NCI-H69 (cell line): ENCODE measurements at places on chromosomes 12 and 14.

DNA sequence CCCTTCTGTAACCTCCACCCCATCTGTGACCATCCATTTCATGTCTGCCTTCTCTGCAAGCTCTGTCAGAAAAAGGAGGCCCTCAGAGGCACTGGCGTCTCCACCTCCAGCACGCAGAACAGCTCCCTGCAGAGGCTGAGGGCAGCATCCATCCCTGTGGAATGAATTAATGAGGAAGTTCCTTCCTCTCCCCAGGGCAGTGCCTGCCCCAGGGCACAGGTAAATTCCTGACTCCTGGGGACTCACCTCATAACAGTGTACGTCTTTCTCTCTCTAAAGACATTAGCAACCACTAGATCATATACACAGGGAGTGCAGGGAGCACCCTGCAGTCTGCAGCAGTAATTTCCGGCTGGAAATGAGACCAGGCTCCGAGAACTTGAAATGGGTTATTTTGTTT is 155.0 kb upstream of the TMEM132C start:
- peak; percentile 27 for DNase-seq

GRCh38 chr14:26873362-26873960 is 275.6 kb upstream of the NOVA1 start:
- DNase-seq = no peak

- no peak for DNase-seq
Measured at GRCh38 chr14:48643241-48643640, 942.9 kb downstream of the RPS29 start.

- DNase-seq = no peak
Measured at GRCh38 chr14:91714805-91715204, 17.1 kb downstream of the CATSPERB start.

- DNase-seq = no peak
Measured at GRCh38 chr12:104372061-104372720, 68.7 kb downstream of the EID3 start.

GRCh38 chr12:126243814-126244440 is 1178.7 kb downstream of the AACS start:
- no peak for DNase-seq

GRCh38 chr14:71194251-71194650 is 287.0 kb downstream of the PCNX1 start:
- DNase-seq = no peak

GRCh38 chr14:50512463-50512862 is 19.9 kb downstream of the MAP4K5 start:
- no peak for DNase-seq

GRCh38 chr14:91872011-91872501 is 4.7 kb upstream of the TC2N start:
- DNase-seq = peak; percentile 38

- DNase-seq = no peak
Measured at GRCh38 chr12:45933504-45933903, 56.9 kb downstream of the SCAF11 start.

DNA sequence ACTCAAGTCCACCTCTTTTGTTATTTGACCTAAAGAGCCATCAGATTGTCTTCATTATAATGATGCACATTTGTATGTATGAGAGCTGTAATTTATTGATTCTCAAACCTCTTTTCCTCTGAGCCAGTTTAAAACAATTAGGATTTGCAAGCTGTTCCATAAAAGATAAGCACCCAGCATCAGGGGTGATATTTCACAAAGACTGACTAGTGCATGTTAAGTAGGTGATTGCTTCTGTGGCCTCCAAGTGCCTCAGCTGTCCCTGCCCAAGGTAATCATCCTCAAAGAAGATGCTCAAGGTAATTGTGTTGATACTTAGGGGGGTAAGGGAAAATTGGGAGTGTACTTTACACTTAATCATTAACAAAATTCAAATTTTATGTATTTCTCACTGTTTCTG is 18.2 kb downstream of the CEP128 start:
- peak; percentile 76 for DNase-seq

DNA sequence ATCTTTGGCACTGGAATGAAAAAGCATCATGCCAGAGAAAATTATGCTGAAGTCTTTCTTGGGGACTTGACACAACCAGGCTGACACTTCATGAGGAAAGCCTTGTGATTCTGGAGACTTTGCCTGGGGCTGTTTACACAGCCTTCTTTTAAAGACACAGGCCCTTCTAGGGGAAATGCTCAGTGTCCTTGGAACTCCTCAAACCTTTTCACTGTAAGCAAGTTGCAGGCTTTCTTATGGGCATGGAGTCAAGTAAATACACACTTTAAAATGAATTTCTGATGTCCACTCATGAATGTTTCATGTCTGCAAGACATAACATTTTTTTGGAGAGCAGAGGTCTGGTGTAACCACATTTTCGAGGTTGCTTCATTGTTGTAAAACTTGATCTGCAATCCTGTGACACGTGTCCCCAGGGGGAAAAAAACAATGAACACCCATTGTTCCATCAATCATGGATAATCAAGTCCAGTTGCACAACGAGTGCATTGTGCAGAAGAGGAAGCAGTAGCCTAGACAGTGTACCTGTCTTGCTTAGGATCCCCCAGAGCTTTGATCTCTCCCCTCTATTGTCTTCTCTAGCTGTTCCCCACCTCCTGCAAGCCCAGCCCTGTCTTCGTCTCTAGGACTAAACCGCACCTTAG is 155.1 kb upstream of the PRICKLE1 start:
- DNase-seq = peak; percentile 32

DNA sequence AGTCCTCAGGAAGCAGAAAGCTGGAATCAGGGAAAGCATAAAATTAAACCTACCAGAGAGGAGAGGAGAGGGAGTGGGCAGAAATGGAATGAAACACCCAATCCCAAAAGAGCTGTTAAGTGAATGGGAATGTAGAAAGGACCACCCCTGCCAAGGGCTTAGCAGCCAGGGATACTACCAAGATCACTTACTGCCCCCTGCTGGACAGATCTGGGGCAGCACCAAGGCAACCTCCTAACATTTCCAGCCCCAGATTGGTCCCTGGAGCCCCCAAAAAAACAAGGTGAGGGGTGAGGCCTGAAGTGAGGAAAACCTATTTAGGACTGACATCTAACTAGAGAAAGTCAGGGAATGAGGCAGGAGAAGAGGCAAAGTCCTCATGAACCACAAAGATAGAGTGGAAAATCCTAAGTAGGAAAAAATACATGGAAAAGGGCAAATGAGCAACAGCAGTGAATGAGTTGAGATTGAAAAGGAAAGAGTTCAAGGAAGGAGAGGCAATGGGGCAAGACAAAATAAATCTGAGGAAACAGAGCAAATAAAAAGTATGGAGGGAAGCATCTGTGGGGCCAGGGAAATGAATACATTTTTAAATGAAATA is 11.2 kb upstream of the FKBP11 start:
- DNase-seq = peak; percentile 72

GRCh38 chr12:51972849-51973273 is 21.4 kb downstream of the ACVR1B start:
- DNase-seq = no peak

DNA sequence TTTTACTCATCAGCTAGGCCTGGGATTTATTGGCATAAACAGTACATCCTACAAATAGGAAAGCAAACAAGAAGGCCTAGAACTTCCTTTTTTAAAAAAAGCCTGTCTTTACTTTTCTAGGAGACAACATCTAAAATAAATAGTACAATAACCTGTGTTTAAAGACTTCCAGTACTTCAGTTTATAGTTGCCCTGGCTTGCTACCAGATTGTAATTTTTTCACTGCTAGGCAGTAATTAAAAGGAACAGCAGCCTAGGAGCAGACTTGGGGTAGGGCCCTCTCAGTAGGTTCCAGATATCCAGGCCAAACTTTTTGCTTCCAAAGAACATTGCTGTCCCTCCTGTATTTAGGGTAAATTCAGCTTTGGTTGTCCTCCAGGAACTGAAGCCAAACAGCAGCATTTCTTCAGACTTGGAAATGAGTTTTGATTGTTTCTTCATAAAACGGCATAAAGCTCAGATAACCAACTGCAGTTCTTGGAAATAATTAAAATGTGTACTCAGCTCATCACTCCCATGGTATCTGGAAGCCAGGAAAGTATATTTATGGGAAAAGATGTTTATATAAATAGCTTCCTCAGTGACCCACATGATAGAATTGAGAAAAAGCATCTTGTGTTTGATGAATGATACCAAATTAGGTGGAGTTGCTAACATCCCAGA is 61.7 kb downstream of the PPP1R36 start:
- DNase-seq = peak; percentile 83

DNA sequence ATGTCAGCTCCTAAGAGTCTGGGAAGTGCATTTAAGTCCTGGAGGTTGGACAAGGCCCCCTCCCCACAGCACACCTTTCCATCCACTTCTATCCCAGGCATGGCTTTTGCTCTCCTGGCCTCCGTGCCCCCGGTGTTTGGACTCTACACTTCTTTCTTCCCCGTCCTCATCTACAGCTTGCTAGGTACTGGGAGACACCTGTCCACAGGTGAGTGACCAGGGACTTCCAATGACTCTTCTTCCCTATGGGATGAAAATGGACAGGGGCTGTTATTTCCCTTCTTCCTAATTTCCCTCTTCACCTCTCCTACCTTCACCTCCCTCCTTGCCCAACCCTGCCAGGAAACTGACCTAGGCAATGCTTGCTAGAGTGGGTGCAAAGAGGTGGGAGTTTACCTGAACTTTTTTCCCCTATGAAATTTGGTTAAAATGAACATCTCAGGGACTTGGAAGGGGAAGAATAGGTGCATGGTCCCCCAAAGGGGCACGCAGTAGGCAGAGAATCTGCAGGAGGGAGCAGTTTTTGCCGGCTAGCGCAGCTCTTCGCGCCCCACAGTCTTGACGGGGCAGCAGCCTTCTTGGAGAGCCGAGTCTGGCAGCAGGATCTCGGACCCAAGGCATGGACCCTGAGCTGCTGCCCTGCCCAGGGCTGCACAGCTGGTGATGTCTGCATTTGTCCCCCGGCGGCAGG is 9.2 kb downstream of the ARHGEF25 start:
- no peak for DNase-seq

- DNase-seq = peak; percentile 78
Measured at GRCh38 chr12:118035190-118036041, 18.9 kb downstream of the RFC5 start.

DNA sequence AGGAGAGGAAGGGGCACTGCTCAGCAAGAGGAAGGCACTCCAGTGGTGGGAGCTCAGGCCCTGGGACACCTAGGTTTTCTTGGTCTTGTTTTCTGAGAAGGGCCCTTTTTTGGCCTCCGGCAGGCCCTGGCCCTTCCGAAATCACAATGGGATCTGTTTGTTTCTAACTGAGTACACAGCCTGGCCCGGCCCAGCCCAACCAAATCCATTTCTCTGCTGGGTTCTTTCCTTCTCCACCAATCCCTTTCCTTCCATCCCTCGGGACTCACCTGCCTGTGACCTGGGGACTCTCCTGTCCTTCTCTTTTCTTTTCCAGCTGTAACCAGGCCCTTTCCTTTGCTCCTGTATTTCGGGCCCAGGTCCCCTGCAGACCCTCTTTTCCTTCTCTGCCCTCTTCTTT is 18.6 kb downstream of the TEAD4 start:
- no peak for DNase-seq

DNA sequence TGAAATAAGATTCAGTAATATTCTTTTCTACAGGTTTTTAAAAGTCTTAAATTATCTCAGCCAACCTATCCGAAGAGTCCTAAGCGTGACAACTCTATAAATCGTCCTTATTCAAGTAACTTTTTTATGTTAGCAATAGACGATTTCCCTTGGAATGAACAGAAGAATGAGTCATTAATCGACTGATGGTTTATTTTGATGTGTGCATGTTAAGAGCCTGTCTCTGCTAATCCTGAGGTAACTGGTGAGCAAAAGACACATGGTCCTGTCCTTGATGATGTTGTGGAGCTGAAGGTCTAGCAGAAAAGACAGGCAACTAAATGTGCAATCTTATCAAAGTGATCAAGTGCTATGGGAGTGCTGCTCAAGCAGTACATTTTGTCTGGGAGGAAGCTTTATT is 80.4 kb downstream of the DAAM1 start:
- no peak for DNase-seq

DNA sequence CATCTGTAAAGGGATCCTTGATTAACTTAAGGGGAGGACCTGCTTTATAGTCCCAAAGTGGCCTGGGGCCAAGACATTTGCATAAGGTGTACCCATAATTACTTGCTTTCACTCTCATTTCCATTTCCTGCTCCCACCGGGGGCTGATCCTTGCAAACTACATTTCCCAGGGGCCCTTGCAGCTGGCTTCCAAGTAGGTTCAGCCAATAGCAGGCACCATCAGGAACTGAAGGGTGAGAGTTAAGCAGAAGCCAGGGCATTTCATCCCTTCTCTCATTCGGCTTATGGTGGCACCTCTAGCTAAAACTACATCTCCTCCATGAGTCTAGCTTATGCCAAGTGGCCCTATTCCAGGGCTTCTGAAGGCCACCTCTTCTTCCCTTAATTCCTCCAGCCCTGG is 88.8 kb downstream of the CCDC60 start:
- peak; percentile 37 for DNase-seq

- no peak for DNase-seq
Measured at GRCh38 chr12:87202189-87202588, 827.0 kb downstream of the C12orf50 start.

DNA sequence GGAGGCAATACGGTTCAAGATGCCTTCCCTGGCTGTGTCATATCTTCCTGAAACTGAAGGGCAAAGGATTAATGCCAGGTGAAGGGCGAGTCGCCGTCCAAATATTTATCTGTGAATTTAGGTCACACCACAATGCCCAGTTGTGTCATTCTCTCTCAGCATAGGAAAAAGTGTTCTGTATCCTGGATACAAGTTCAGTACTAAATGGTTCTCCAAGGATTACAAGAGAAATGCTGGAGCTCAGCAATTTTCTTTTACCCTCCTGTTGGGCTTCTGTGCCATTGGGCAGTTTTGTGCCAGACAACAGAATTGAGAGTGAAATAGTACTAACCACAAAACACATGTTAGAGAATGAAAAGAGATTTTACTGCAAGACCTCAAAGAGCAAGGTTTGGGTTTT is 493.9 kb downstream of the EGLN3 start:
- no peak for DNase-seq

DNA sequence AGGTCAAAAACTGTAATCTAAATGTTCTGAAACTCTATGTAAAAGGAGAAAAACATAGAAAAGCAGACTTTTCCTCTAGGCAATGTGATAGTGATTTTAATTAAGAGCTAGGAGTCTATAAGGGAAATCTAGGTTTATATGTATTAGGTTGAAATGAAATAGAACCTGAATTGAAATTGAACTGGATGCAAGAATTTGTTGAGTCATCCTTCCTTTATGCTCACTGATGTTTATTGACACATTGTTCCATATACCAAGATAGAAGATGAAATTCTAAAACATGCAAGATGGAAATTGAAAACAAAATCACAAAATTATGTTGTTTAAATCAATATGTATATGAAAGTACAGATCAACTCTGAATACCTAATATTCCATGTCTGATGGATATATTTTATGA is 170.4 kb upstream of the FLRT2 start:
- no peak for DNase-seq

- peak; percentile 79 for DNase-seq
Measured at GRCh38 chr14:20460458-20461224, 593 bp downstream of the PIP4P1 start.

- DNase-seq = no peak
Measured at GRCh38 chr12:110578694-110579534, 4.2 kb downstream of the PPTC7 start.

DNA sequence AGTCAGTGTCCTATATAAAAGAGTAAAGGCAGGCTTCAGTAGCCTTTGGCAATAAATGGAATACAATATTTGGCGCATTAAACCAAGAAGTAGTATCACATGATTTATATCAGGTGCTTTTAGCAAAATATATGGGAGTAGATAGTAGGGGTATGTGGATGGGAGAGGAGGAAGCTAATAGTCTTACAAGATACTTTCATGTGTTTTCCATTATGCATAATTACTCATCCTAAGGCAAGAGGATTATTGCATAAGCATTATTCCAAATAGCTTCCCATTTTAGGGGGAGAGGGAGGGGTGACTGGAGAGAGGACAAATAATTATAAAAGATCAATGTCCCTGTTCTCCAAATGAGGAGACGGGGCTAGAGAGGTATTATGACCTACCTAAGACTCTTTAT is 104.3 kb downstream of the DUSP6 start:
- DNase-seq = peak; percentile 56
